ENCODE measurements at places on chromosomes 5 and 9. TPM values are rescaled to one million over a fixed set of nuclear protein-coding genes. Genes with fewer than 3 reads are reported as not detected.

LRSAM1 gene
- 25.9 TPM for total RNA-seq

PRDM9 gene
- total RNA-seq = not detected

CTNND2 gene
- total RNA-seq = 6.0 TPM

HCN1 gene
- total RNA-seq = not detected

RAB24 gene
- 41.6 TPM for total RNA-seq

AMACR gene
- total RNA-seq = 12.2 TPM

CARD9 gene
- 15.0 TPM for total RNA-seq

SLC46A2 gene
- total RNA-seq = 13.7 TPM

ZNF366 gene
- total RNA-seq = 13.6 TPM

FBXL7 gene
- 8.0 TPM for total RNA-seq

GAPVD1 gene
- total RNA-seq = 70.6 TPM

PCDHB16 gene
- 2.6 TPM for total RNA-seq

FOXD4L5 gene
- 0.38 TPM for total RNA-seq

ZNF346 gene
- total RNA-seq = 13.9 TPM

ANKRD34B gene
- total RNA-seq = 0.30 TPM

MUSK gene
- 3.2 TPM for total RNA-seq

ROPN1L gene
- total RNA-seq = 11.5 TPM

CYLC2 gene
- total RNA-seq = not detected

CSF1R gene
- total RNA-seq = 78.2 TPM
